ENCODE measurements at places on chromosomes 12 and 14.

GRCh38 chr12:51753980-51754675 lies 94.4 kb downstream of the FIGNL2 start:
- no peak for DNase-seq

DNA sequence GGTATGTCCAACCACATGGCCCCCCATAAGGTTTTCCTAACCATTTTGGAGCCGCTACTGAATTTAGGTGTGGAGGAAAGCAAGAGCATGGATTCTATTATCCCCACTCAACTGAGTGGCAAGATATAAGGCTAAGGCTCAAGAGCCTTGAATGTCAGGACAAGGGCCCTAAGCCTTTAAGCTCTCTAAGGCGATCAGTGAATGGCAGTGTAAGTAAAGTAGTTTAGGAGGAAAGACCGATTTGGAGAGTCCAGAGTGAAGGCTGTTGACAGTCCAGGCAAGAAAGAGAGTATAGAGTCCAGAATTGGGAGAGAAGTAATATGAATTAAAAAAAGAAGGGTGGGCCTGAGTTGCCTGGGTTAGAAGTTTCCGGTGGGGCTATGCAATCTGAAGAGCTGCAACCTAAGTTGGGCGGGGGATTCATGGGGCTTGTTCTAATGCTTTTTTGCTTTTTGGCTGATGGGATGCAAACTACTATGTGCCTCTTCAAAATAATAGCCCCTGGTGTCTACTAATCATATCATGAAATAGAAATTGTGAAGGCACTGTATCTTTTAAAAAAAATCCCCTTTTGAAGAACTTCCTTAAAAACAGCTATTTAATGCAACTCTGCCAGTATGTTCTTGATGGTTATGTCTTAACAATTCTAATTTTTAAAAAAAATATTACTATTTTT lies at the start of gene SPIC:
TSS of gene SPIC (plus strand) at position 626 of the 676 bp plus-strand sequence. CDS start 1,569 bp downstream, outside the sequence.
- DNase-seq = no peak

GRCh38 chr12:47604221-47604873 lies 101.5 kb downstream of the RPAP3 start:
- peak; percentile 57 for DNase-seq

GRCh38 chr12:16266085-16266484 lies 11.4 kb downstream of the SLC15A5 start:
- DNase-seq = no peak

GRCh38 chr12:90428465-90428864 lies 526.5 kb downstream of the CCER1 start:
- DNase-seq = no peak

- no peak for DNase-seq
Measured at GRCh38 chr12:118472940-118473339, 96.6 kb downstream of the SUDS3 start.

GRCh38 chr12:113232840-113233585 lies 11.7 kb downstream of the TPCN1 start:
- no peak for DNase-seq

DNA sequence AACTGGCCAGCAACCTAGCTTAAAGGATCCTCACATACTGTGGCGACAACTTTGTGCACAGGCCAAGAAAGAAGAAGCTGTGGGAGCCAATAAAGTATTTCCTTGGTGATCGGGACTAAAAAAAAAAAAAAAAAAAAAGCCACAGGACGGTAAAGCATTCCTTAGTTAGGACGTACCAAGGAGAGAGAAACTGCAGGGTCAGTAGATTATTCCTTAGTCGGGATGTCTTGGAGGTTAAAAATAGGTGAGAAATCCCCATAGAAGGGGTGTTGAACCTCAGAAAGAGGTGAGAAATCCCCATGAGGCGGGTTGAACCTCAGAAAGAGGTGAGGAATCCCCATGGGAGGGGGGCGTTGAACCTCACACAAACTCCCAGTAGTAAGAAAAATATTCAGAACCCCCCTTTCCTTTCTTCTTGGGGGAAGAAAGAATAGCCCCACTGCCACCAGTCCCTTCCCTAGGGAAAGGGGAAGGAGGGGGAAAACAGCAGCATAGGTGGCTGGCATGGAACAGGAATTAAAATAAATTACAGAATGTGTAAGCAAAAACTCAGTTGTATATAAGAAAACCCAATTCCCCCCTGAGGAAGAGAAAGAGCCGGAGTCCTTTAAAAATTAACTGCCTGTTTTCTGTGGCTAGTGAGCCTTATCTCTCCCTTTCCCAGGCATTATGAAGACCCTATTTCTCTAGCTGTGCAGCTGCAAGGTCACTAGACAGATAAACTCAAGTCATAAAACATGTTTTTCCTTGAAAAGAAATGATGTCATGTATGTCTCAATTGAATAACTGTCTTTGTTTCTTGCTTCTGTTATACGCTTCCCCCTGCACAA lies 26.8 kb downstream of the KLRK1 start:
- DNase-seq = peak; percentile 26

DNA sequence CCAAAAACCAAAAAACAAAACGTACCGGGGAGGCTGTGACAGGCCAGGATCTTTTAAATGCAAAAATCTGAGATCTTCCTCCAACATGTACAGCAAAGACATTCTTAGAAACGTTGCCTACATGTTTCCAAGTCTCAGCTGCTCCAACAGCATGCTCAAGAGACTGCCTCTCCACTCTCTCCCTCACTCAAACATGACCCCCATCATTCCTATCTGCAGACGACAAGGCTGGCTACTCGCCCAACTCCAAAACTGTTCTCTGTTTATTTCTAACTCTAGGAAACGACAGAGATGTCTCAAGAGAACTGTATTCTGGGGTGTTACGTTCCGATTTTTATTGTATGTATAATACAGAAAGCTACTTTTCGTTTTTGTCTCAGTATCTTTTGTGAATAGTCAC lies 57.5 kb upstream of the TMCC3 start:
- DNase-seq = peak; percentile 81

DNA sequence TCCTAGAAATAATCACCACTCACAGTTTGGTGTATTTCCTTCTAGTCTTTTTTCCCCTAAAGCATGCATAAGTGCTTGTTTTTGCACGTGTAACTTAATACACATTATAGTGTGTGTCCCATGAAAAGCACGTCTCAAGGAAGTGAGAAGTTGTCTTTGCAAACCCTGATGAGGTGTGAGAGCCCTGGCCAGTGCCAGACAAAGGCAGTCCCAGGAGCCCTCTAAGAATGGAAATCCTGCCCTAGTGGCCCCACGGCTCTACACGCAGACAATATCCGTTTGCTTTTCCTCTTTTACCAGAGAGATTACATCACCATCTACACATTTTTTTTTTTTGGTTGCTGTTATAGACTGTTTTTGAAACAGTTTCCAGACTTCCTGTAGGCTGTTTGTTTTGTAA lies 85.5 kb upstream of the FZD10 start:
- no peak for DNase-seq

- DNase-seq = no peak
Measured at GRCh38 chr12:109892748-109893147, 7.3 kb upstream of the TCHP start.

DNA sequence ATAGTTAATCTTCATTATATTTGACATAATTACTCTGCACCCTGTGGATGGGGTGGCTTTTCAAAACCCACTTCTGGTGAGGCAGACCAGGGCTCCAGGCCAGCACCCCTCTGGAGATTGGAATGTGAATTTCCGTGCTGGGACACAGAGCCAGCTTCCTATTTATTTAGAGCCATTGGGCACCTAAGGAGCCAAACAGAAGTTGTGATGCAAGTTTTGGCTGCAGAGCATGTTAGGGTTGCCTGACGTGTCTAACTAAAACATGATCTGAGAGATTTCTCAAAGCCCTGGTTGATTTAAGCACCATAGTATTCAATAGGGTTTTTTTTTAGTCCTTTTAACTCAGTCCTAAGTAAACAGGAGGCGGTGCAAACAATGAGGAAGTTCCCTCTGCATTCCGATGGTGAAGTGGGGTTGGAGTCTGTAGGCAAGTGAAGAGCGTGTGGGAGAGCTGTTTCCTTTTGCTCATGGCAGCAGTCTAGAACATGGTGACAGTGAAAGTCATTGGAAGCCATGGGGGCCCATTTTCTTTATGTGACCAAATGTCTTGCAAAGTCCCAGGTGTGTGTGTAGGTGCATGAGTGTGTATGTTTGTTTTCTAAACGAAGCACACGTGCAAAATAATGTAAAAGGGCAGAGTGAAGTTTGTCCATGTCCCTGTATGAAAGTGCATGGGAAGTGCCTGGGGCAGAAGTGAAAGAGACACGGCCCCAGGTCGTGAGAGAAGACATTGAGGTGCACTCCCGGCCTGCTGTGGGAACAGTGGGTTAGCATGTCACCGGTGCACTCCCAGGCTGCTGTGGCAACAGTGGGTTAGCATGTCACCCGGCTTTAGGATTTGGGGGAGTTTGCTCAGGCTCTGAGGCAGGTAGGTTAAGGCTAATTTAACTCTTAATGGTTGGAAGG lies 117.7 kb downstream of the PRKCH start:
- peak; percentile 87 for DNase-seq
